GM13977 (cell line): ENCODE measurements at places on chromosomes 13 and 19.

GRCh38 chr13:56736966-56737365 is 403.8 kb upstream of the PRR20A start:
- DNase-seq: no peak

GRCh38 chr13:98353750-98354149 is 176.7 kb upstream of the RNF113B start:
- no peak for DNase-seq

DNA sequence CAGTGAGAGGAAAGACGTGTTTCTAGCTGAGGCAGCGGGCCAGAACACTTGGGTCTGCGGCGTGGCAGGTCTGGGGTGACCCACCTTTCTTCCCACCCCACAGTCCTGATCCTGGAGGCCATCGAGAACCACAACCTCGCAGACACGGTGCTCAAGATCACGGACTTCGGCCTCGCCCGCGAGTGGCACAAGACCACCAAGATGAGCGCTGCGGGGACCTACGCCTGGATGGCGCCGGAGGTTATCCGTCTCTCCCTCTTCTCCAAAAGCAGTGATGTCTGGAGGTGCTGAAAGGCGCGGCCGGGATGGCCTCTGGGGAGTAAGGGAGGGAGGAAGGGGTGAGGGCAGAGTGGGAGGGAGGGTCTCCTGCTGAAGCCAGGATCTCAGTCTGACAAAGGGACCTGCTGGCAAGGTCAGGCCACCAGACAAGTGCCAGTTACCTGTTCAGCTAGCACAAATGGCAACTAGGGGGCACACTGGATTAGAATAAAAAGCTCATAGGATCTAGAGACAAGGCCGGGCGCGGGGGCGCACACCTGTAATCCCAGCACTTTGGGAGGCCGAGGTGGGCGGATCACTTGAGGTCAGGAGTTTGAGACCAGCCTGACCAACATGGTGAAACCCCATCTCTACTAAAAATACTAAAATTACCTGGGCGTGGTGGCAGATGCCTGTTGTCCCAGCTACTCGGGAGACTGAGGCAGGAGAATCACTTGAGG is 7.2 kb downstream of the MAP3K10 start:
- DNase-seq: no peak

DNA sequence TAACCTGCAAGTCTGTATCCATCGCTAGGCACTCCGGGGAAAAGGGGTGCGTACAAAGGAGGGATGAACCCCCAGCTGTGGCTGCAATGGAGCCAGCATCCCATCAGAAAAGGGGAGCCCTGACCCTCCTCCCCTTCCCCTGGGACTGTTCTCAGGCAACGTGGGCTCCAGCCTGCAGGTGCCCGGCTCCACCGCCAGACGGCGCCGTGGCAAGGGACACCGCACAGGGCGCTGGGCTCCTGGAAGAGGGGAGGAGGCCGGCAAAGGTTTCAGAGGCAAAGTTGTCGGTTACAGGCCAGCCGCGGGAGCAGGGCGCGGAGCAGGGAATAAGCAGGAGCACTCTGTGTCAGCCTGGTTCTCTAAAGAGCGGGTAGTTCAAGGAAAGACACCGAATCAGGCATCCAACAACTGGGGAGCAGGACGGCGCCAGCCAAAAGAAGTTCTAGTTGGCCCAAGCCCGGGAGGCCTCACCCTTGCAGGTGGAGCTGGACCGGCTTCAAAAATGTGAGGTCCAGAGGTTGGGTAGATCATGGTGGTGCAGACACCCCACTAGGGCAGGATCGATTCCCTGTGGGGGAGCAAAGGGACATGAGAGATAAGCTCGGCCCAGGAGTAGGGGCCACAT is 53.0 kb upstream of the ATP12A start:
- DNase-seq: no peak

DNA sequence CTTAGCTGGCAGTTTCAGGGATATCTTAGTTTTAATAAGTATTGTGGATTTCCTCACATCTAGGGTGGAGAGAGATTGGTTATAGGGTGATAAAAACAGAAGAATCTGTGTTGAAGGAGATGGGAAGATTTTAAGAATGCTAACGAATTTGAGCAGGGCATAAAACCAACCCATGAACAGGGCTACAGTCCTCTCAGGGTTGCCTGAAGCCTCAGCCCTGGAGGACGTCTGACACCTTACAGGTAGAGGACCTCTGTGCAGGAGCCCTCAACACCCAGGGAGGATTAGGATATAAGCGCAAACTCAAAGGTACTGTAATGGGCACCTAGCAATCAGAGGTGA is 461 bp upstream of the WASF3 start:
- no peak for DNase-seq

- DNase-seq: no peak
Measured at GRCh38 chr19:41192574-41193429, at the start of gene CYP2S1. TSS of gene CYP2S1 (plus strand) at chr19:41193219. CDS start at chr19:41193265, 46 bp downstream.

DNA sequence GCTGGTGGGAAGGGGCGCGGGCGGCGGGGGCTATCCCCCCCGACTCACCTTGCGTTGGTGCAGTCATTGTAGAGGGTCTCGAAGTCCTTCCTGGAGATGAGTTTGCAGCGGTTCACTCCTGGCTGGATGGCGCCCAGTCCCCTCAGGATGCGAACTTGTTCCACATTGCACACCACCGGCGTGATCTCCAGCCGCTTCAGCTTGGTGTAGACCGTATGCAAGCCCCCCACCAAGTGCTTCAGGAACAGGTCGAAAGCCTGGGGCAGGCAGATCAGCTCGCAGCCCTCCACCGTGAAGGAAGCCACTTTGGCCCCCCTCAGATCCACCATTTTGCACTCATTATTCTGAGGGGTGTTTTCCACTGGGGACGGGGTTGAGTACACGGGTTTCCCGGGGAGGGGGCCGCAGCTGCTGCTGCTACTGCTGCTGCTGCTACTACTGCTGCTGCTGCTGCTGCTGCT is 1.1 kb downstream of the DACH1 start:
- peak; percentile 28 for DNase-seq

DNA sequence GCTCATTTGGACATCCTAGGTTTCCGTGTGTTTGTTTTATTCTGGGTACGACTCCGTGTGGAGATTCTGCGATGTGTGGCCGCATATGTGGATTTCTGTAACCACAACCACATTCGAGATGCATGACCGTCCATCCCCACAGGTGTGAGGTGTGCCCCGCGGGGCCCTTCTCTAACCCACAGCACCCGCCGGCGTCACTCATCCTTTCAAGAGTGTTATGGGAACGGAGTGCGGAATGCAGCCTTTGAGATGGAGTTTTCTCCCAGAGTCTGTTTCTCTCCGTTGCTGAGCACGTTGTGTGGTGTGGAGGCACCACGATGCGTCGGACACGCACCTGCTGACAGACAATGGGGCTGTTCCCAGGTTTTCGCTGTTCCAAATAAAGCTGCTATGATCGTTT is 40.0 kb downstream of the C13orf46 start:
- no peak for DNase-seq

DNA sequence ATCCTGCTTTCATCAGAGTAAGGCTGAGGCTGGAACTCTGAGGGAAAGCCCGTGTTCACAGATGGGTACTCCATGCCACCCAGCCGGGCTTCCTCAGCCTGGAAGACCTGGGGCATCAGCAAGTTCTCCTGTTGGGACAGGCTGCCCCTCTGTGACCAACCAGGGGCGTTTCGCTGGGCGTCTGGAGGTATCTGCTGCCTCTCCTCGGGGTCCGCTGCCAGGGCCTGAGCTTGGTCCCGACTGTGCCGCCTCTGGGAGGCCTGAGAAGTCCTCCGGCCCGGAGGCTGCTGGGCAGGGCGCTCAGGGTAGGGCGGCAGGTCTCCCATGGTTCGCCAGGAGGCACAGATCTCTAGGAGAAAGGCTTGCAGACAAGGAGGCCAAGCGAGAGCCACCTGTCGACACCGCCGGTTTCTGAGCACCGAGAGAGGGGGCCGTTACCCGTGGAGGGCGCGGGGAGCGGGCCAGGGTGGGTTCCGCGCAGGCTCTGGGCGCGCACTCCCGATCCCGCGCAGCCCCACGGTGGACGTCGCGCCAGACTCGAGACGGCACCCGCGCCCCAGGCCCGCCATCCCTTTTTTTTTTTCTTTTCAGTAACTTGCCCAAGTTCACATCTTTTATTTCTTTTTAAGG is at the start of gene RSPH6A:
RSPH6A (minus strand) TSS at position 458 of the 630 bp plus-strand sequence; CDS start at position 326, 132 bp downstream.
- DNase-seq: no peak

- no peak for DNase-seq
Measured at GRCh38 chr13:84303035-84303434, 420.8 kb upstream of the SLITRK1 start.

- DNase-seq: peak; percentile 94
Measured at GRCh38 chr19:18940769-18941627, at the start of gene HOMER3. TSS of gene HOMER3 (minus strand) at chr19:18941217. CDS start at chr19:18938982, 2,235 bp downstream.

DNA sequence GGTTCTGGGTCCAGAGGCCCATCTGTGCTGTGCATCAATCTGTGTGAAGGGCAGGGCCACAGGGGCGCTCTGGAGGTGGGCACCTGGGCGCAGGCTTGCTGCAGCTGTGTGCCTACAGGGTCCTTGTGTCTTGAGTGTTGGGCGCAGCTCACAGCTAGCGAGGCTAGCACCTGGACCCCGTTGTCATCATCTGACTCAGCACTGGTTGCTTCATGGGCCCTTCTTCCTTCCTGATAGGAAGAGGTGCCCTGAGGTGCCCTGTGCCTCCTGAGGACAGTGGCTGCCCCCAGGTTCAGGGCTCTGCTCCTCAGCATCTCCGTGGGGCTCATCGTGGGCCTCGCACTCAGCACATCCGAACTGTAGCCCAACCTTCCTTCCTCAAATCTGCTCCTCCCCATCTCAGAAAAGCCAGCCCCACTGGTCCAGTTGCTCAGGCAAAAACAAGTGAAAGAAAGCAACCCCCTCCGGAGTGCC is 54.8 kb downstream of the GATAD2A start:
- no peak for DNase-seq

- DNase-seq: no peak
Measured at GRCh38 chr13:72973234-72973633, 85.6 kb upstream of the KLF5 start.

DNA sequence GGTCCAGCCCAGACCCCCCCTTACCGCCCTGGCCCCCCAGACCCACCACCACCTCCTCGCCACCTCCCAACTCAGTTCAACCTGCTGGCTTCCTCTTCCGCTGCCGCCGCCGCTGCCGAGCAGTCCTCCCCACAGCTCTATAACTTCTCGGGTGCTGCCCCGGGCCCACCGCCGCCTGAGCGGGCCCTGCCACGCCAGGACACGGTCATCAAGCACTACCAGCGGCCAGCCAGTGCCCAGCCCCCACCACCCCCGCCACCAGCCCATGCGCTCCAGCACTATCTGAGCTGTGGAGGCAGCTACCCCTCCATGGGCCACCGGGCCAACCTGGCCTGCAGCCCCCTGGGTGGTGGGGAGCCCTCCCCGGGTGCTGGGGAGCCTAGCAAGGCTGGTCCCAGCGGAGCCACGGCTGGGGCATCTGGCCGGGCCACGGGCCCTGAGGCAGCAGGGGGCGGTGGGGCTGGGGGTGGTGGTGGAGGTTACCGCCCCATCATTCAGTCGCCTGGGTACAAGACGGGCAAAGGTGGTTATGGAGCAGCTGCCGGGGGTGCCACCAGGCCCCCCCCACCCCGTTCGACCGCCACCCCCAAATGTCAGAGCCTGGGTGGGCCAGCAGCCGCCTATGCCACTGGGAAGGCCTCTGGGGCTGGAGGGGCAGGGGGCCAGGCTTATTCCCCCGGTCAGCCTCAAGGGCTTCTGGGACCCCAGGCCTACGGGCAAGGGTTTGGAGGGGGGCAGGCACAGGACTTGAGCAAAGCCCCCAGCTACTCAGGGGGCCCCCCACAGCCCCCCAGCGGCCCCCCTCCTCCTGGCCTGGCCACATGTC is 4.2 kb downstream of the PRR12 start:
- no peak for DNase-seq

- DNase-seq: no peak
Measured at GRCh38 chr19:45069056-45069455, 7.2 kb downstream of the ZNF296 start.

- no peak for DNase-seq
Measured at GRCh38 chr19:31314849-31315629, 34.2 kb downstream of the TSHZ3 start.

DNA sequence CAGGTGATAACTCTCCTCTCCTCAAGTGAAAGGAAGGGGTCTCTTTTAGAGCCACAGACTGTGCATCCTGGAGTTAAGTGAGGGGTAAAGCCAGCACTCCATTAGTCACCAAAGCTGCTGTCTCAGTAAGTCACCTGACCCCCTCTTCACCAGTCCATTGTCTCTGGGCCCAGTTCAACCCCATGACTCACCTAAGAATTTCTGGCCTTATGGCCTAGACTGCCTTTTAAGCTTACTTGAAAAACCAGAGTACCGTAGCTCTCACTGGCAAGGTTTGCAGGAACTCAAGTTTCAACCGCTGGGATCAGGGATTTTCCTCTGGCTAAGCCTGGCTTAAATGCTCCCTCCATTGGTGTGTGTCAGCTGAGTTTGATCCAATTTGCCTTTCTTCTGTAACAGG is 23.4 kb upstream of the EID2 start:
- DNase-seq: no peak

DNA sequence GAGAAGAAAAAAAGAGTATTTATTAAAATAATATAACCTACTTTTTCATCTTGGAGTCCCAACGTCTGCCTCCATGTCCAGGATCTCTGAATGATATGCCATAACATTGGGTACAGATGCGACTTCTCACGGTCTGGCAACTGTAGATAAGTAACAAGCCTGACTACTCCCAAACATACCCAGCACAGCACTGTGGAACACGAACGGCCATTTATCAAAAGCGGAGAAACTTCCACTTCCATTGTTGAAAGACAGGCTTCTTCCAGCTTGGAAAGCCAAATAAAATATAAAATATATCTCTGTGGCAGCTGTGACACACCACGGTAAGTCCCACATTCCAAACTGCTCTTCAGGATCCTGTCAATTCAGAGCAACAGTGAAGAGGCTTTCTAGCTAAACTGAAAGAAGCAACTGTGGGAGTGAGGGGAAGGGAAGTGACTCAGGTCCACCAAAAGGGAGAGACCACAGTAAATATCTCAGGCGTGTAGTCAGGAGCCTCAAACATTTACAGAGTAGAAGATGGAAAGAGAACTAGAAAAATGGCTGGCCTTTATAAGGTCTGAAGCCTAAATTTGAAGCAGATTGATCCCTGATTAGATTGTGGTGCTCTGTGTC is 331.7 kb downstream of the LIG4 start:
- DNase-seq: no peak
